CD4-positive, alpha-beta T cell (primary cell): ENCODE measurements at places on chromosomes 6 and 20.

GRCh38 chr6:25601800-25602673 lies 50.0 kb upstream of the SCGN start:
- peak; percentile 69 for DNase-seq

GRCh38 chr6:168089186-168090063 lies 10.4 kb upstream of the FRMD1 start:
- no peak for DNase-seq

DNA sequence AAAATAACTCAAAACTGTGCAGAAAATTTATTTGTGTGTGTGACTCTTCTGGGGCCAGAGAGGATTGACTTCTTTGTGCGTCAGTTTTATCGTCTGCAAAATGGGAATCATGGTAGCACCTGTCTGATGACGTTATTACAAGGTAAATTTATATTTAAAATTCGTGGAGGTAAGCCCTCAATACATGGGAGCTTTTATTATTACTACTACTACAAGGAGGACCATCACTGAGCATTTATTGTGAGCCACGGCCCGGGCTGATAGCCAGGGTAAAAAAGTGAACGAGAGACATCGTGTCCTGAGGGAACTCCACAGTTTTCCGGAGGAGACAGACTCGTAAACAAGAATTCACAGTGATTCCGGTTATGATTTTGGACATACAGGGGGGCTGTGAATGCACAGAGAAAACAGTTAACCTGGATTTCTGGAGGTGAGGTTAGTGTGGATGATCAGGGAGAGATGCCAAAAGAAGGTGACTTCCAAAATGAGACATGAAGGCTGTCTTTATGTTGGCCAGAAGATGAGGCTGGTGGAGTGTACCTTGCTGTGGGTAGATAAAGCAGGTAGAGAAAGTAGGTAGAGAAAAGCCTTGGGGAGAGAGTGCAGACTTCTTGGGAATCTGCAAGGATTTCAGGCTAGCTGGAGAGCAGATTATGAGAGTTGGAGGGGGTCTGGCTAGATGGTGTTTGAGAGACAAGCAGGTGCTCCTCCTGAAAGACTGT lies 10.6 kb upstream of the SERINC3 start:
- DNase-seq: no peak

- DNase-seq: no peak
Measured at GRCh38 chr6:41731561-41732086, 3.8 kb downstream of the TFEB start.

DNA sequence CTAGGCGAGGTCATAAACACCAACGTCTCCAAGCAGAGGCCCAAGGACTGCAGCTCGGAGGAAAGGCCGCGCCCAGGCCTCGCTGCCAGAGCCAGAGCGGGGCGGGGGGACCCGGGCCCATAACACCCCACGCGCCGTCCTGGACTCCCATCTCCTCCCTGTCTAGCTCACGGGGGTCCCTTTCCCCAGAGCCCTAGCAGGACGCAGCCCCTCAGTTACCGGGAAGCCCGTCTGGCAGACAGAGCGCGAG lies 44.9 kb downstream of the MDFI start:
- no peak for DNase-seq

DNA sequence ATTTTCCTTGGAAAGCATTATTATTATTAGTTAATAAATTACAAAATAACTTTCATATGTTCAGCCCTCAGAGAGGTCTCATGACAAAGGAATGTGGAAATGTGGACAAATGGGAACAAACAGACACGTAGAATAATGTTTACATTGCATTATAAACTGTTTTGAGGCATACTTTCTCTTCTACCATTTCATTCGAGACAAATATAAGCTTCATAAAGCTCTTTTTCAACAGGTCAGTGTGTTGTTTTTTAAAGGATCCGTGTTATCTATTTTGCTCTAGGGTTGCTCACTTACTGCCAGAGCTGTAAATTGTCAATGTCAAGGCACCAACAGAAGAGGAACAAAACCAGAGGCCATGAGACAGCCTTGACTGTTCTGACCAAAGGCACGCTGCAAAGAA lies 256.8 kb downstream of the PHACTR1 start:
- DNase-seq: no peak

DNA sequence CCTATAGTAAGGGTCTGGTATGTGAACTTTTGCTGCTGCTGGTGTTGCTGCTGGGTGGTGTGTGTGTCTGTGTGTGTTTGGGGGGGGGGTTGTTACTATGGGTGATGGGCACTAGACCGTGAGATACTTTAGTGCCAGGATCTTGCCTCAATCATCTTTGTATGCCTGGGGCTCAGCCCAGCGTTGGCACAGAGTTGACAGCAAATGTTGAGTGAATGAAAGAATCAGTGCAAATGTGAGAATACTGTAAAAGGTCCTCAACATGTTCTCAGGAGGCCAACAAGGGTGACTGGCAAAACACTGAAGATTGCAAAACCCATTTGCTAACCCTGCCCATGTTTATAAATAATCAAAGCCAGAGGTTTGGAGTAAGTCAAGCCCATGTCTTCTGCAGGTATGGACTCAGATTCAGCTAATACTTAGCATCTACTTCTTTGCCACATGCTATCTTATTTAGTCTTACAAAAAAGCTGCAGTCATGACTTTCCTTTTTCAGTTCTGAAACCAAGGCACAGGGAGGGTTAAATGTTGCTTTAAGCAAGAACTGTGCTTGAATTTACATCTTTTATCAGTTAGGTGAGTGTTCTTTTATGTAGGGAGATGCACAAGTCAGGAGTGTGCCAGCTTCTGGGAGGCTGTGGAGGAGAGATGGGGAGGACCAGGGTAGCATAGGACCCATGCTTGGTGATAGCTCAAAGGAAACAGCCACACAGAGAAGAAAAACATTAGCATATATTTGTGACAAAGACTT lies 125.3 kb upstream of the SPACA1 start:
- DNase-seq: no peak

DNA sequence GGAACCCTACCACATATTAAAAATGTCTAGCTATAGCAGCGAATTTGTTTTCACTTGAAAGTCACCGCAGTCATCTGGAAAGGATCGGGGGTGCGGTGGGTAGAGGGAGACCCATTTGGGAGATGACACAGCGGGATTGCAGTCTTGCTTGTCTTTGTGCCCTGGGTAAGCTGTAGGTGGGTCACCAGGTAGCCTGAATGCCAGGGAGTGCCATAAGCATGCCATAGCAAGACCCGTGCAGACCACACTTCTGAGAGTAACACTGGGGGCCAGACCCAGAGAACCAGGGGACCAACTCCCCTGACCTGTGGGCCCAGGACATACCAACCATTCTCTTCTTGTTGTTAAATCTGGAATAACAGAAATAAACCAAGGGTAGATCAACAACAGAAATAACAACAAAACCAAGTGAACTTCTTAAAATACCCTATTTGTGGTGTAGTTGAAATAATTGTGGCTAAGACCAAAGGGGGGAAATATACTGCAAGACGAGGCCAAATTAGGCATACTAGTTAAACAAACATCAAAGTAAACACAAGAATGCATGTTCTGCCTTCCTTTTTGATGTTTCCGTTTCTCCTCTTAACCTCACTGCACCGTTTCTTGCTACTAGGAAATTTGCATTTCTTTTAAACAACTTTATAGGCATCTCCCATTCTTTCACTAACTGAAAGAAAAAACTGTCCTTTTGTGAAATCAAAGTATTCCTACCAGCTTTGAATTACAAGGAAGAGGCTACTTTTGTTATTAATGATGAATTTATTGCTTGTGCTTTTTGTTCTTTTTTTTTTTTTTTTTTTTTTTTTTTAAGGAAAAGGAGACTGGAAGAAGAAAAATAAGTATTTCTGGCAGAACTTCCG lies 128.2 kb downstream of the SASH1 start:
- DNase-seq: no peak

DNA sequence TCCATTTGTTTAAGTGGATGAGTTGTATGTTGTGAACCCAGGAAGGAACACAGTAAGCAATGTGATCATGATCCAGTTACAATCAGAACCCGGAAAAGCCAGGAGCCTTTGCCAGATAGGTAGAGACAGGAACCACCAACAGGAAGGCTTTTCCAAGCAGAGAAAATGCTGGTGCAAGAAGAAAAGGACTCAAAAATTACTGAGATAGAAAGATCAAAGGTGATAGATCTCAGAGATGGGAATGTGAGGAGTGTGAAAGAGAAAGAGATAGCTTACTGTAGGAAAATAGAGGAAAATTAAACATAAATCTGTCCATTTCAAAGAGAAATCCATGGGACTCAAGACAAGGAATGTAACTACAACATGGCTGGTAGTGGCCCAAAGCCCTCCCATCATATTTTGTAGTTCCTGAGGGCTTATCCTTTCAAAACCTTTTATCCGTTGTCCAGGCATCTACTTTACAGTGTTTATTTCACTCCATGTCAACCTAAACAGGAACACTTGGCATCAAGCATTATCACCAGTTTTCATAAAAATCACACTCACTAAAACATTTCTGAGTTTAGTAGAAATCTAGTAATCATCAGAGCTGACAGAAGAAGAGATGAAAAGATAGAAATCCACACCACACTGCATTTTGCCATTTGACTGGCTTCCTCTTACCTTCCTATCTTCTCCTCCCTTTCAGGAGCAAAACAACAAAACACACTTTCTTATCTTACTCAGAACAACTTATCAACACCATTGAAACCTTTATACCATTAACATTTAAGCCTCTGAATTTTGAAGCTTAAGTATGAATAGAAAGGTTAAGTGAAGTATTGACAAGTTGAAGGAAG lies 44.5 kb upstream of the STXBP5 start:
- no peak for DNase-seq

GRCh38 chr6:12593771-12594529 lies 122.6 kb upstream of the PHACTR1 start:
- DNase-seq: no peak

GRCh38 chr6:75145211-75145610 lies 60.6 kb downstream of the COL12A1 start:
- DNase-seq: no peak

- peak; percentile 31 for DNase-seq
Measured at GRCh38 chr6:134447883-134448387, 130.0 kb upstream of the SGK1 start.

- no peak for DNase-seq
Measured at GRCh38 chr6:73513496-73513854, 7.4 kb downstream of the EEF1A1 start.

DNA sequence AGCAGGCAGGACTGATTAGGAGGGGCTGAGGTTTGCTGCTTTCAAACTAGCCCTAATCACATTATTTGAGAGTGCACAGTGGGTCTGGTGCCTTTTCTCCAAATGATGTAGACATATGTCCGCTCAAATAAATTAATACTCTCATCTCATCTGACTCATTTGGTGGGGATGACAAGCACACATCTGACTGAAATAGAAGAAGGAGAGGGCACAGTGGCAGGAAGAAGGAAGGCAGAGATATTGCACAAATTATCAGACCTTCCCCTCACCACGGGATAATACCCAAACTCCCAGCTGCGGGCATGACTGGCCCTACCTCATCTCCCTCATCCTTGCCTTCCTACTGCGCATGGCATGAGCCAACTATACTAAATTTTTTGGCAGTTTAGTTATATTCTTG lies 33.9 kb upstream of the TNFRSF21 start:
- no peak for DNase-seq

DNA sequence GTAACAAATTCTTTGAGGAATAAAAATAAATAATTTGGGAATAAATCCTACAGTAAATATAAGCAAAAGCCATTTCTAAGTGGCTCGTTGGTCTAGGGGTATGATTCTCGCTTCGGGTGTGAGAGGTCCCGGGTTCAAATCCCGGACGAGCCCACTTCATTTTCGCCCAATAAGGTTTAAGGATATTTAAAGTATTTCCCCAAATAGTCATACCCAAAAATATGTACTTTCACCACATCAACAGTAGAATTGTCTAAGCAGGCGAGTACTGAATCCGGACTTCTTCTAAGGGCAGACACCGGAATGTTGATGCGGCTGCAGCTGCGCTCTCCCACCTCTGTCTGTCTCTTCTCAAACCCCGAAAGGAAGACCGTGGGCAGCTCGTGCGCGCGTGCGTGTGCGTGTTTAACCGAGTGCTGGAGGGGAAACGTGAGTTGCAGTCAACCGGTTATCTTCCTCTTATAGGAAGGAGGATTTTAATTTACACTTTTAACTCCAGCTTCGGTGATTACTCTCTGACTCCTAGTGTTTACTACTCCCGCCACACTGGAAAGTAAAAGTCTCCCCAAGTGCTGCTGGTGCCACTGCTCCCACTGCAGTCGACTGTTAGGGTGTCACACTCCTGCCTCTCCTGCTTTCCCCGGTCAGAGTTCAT lies 155.7 kb upstream of the PRSS16 start:
- DNase-seq: no peak

DNA sequence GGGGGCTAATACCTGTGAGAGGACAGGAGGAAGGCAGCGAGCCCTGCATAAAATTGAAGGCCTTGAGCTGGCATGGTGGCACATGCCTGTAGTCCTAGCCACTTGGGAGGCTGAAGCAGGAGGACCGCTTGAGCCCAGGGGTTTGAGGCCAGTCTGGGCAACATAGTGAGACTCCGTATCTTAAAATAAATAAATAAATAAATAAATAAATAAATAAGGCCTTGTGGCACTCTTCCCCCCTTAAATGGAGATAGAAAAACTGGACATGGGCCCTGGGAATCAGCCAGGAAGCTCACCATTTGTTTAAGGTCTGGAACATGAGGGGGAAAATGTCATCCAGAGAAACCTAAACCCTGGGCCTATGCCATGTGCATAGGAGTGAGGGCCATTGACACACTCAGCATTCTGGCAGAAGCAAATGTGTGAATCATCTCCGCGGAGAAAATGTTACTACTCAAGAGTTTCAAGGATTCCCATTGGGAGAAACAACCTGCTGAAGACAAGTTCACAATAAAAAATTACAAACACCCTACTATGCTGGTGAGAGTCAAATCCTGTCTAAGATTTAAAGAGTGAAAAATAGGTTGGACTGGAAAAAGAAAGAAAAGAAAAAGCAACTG lies 51.9 kb upstream of the UBR2 start:
- DNase-seq: no peak

GRCh38 chr6:109977791-109978173 lies 329 bp upstream of the GPR6 start:
- DNase-seq: no peak

DNA sequence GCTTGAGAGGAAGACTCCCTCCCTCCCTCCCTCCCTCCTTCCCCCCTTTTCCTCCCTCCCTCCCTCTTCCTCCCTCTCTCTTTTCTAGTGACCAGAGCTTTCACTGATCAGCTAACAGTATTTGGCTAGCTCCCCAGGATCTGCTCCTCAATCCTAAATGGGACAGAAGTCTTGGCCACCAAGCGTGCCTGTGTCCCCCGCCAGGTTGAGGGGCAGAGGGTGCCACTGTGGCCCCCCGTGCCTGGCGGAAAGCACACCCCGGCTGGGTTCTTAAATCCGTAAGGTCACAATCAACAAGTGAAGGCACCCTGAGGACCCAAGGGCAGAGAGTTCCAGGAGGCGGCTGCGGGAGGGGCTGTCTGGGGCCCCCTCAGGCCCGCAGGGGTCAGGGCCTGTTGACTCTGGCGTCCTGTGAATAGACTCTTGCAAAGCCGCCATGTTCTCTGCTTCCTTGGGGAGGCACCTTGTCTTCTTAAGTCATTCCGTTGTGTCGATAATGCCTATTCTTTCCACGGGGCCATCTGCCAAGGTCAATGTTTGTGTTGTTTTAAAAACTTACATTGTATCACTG lies 38.9 kb upstream of the STX16 start:
- DNase-seq: no peak

- no peak for DNase-seq
Measured at GRCh38 chr6:29376003-29376402, 912 bp upstream of the OR12D3 start.

- no peak for DNase-seq
Measured at GRCh38 chr20:34907616-34908469, 31.4 kb downstream of the ACSS2 start.
